Placental pericyte (primary cell): ENCODE measurements at places on chromosomes 1 and 21. TPM values are rescaled to one million over a fixed set of nuclear protein-coding genes. Genes with fewer than 3 reads are reported as not detected.

Gene PDC
- 0.29 TPM in 1 of 2 replicates, not detected in the other for total RNA-seq

Gene TNNI3K
- total RNA-seq, result not detected in 2 replicates

Gene RPTN
- not detected in 2 replicates for total RNA-seq

Gene TCHH
- under 0.01 and 0.14 TPM in 2 replicates for total RNA-seq

Gene HOOK1
- not detected in 2 replicates for total RNA-seq

Gene CLIC6
- under 0.01 TPM in 1 of 2 replicates, not detected in the other for total RNA-seq

Gene HSF2BP
- total RNA-seq, result 1.6 and 4.4 TPM in 2 replicates

Gene CD1E
- not detected in 2 replicates for total RNA-seq

Gene C1QB
- total RNA-seq, result 1.0 TPM in 1 of 2 replicates, not detected in the other

Gene RAB25
- total RNA-seq, result not detected in 2 replicates

Gene POLR3C
- 57.7 and 112 TPM in 2 replicates for total RNA-seq

Gene HSD3B2
- not detected in 2 replicates for total RNA-seq

Gene HMGB4
- not detected in 2 replicates for total RNA-seq

Gene TRIM63
- total RNA-seq, result 0.22 TPM in 1 of 2 replicates, not detected in the other

Gene PERM1
- not detected in 2 replicates for total RNA-seq

Gene ASCL5
- not detected in 2 replicates for total RNA-seq

Gene MNDA
- not detected in 2 replicates for total RNA-seq

Gene RAB4A
- total RNA-seq, result 12.9 and 15.0 TPM in 2 replicates
